ENCODE measurements at places on chromosomes 4 and X. TPM values are rescaled to one million over a fixed set of nuclear protein-coding genes. Genes with fewer than 3 reads are reported as not detected.

DNA sequence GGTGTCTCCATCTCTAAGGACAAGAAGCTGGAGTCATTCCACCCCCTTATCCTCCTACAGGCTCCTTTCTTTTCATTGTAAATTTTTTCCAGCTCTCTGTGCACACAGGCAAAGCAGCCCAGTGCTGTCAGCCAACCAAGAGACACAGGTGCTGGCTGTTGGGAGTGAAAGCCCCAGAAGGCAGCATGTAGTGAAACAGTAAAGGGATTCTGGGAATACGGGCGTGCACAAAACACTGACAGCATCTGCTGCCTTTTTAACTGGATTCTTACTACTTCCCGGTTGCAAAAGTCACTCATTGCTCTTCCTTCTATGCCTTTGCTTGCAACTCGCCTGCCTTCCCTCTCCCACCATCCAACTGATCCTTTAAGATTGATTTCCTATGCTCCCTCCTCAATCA lies 208.6 kb upstream of the PRPS2 start:
- no peak for DNase-seq

- DNase-seq, result peak; percentile 30
Observed at GRCh38 chrX:74419864-74420195, 1.5 kb upstream of the SLC16A2 start.

DNA sequence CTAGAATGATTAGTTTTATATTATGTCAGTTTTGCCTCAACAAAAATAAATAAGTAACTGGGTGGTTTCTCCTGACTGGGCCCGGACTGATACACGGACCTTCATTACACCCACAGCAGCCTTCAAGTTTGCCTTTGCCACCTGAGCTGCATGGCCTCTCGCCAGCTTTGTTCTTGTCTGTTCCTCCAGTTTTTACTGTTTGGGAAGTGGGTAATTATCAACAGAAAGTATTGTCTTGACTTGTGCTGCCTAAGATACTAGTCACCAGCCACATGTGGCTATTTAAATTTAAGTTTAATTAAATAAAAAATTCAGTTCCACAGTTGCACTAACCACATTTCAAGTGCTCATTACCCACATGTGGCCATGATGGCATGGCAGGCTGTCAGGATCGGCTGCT lies 74.7 kb upstream of the INTU start:
- no peak for DNase-seq

Gene SYNPO2
- polyA plus RNA-seq, result 15.1 TPM

Gene CXXC4
- 1.3 TPM for polyA plus RNA-seq

DNA sequence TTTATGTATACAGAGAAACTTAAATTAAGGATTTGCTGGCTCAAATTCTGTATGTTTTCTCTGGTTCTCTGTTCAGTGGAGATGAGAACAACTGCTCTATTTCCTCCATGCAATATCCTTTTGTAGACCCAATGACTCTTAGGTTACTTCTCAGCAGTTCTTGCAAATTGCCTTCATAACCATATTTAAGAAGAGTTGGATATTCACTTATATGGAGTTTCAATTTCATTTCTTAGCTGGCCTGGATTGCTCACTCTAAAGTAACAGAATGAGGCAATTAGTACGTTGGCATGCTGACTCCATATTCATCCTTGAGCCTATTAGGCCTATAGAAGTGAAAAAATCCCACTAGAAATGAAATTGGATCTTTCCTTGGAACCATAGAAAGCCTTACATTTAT lies 93.6 kb downstream of the DOCK11 start:
- DNase-seq, result no peak

- peak; percentile 51 for DNase-seq
Observed at GRCh38 chr4:184416913-184417734, 57.2 kb downstream of the IRF2 start.

Gene MAGED4
- polyA plus RNA-seq, result 35.4 TPM

DNA sequence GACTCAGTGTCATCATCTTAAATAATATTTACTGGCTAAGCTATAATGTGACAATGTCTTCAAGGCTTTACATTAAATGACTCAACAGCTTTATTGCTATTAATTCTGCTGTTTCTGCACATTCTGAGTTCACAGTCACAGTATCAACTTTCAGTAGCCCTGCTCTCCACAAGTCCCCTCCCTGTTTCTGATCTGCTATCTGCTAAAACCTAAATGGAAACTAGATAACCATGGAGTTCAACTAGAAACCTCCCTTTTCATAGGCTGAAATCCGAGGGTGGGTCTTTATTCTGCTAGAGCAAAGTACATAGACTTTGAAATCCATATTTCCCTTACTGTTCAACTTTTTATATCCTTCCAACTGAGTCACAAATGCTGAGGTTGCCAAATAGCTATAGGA lies 5.4 kb upstream of the ACE2 start:
- DNase-seq, result peak; percentile 70

GRCh38 chrX:69286565-69286906 lies 121.3 kb upstream of the PJA1 start:
- DNase-seq, result no peak

- no peak for DNase-seq
Observed at GRCh38 chrX:140090800-140091124, 125.4 kb upstream of the CXorf66 start.

DNA sequence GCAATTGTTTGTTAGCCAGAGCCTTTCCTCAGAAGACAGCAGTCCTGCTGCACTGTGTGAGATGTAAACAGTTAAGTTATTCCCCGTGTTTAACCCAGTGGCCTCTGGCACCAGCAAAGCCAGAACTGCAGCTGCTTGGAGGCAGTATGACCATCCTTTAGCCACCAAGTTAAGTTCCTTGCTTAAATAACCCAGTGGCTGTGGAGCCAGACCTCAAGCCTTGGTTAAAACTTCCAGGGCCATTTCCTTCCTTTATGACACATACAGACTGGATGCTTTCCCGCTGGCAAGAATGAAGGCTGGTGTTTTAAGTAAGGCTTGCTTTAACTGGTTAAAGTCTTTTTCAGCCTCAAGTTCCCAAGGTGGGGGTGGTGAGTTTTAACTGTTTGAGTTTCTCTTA lies 379.8 kb downstream of the DCAF12L2 start:
- DNase-seq, result no peak

DNA sequence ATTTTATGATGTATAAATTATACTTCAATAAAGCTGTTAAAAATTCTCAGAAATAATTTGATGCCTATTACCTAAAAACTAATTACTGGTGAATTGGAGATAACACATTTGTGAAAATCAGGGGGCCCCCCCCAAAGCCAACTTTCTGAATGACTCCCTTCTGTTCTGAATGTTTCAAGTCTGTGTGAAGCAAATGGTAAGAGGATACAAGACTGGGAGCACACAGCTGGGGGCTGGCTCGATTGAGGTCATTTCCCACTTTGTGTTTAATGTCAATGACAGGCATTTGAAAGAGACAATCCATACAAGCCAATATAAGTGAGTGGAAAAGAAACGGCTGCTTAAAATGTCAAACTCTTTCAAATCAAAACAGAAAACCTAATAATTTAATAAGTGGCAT lies 155.8 kb downstream of the SH2D1A start:
- DNase-seq, result no peak

DNA sequence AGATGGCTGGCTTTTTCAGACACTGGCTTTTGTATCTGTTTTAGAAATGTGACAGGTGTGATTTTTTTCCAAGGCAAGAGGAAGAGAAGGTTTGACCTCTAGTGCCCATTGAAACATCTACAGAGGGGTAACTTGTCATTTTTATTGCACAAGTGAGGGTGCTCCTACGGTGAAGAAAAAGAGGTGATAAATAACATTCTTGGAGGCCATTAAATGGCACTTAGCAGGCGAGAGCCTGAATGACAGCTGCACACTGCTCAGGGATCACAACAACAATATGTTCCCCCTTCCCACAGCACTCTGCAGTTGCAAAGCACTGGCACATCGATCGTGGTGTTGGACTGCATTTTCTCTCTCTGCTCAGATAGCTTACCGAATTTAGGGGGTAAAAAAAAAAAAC lies 22.9 kb downstream of the FAM184B start:
- no peak for DNase-seq

GRCh38 chr4:163762741-163763140 lies 268.3 kb downstream of the TMA16 start:
- DNase-seq, result no peak

Gene FTHL17
- not detected for polyA plus RNA-seq

Gene MOSPD2
- 3.8 TPM for polyA plus RNA-seq

- no peak for DNase-seq
Observed at GRCh38 chr4:5563856-5564255, 144.5 kb downstream of the EVC2 start.

- DNase-seq, result no peak
Observed at GRCh38 chr4:108763986-108764385, 1.1 kb upstream of the ETNPPL start.

GRCh38 chr4:36758312-36759178 lies 477.1 kb downstream of the DTHD1 start:
- no peak for DNase-seq

- no peak for DNase-seq
Observed at GRCh38 chr4:137623013-137623412, 90.7 kb upstream of the PCDH18 start.

- DNase-seq, result no peak
Observed at GRCh38 chrX:77003956-77004355, 443.2 kb upstream of the FGF16 start.

Gene PASD1
- not detected for polyA plus RNA-seq

DNA sequence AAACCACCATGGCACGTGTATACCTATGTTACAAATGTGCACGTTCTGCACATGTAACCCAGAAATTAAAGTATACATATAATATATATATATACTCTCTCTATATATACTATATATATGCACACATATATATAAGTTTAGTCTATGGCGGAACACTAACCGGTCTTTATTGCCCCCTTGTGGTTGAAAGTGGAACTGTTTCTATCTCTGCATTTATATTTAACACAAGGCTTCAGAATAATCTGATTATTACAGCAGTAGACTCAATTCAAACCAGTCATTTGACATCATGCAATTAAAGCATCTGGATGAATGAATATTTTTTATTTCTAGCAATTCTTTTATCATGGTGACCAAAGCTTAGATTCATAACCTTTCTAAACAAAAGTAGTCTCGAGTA lies 14.6 kb downstream of the RAB9B start:
- DNase-seq, result peak; percentile 64

GRCh38 chrX:139382529-139382928 lies 148.0 kb upstream of the F9 start:
- no peak for DNase-seq

GRCh38 chr4:75432683-75433082 lies 81.5 kb downstream of the RCHY1 start:
- DNase-seq, result peak; percentile 1

DNA sequence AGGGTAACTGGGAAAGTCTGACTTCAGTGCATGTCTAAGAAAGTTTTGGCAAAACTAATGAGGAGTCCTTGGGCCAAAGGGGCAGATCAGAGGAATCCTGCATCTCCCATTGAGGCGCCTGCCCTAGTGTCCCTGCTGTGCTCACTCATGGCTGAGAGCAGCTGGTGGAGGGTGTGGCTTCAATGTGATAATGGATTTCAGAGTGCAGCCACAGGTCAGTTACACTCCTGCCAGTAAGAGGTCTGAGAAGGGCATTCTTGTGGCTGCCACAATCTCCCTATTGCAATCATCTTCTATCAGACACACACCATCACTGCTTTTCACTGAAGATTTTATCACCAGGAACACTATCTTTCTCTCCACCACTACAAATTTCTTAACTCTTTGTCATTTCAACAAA lies 457.1 kb downstream of the MID1IP1 start:
- DNase-seq, result peak; percentile 35

Gene MAGEB2
- polyA plus RNA-seq, result not detected

Gene CLDN2
- 7.8 TPM for polyA plus RNA-seq

Gene MTNR1A
- 0.24 TPM for polyA plus RNA-seq

DNA sequence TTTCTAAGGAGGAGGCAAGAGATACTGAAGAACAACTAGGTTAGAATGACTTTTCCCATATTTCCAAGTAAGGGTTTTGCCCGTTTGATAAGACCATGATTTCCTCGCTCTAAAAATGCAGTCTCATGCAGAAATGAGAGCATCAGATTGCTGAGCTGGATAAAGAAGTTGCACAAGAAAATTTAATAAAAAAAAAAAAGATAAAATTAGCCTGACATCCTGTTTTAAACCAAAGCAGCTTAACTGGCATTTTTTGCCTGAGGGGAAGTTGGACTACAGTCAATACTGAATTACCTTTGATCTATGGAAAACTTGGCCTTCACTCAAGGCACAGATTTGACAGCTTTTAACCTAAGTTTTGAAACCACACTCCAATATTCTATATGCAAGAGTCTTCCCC lies 208.4 kb downstream of the GASK1B start:
- no peak for DNase-seq

Gene CD38
- under 0.01 TPM for polyA plus RNA-seq
